ENCODE measurements at places on chromosomes 3 and 15.

DNA sequence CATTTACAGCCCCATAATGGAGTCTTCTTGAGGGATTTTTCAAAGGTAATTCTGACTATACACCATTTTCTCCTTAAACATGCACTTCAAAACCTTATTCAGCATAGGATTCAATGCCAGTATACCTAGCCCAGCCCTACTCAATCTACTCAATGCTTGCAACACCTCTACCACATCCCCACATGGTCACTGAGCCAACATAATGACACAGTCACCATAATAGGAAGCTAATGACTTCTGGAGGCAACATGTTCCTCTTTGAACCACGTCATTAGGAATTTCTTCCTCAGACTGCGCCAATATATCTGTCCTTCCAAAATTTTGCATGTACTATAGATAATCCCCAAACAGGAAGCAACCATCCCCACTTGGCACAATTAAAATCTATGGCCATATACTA lies 153.9 kb upstream of the SETMAR start:
- DNase-seq = no peak

GRCh38 chr3:12224181-12225147 lies 64.4 kb upstream of the PPARG start:
- DNase-seq = no peak

- no peak for DNase-seq
Observed at GRCh38 chr3:133745981-133746711, at the start of gene TF. TSS of gene TF (plus strand) at chr3:133746393. CDS start at chr3:133746441, 48 bp downstream.

DNA sequence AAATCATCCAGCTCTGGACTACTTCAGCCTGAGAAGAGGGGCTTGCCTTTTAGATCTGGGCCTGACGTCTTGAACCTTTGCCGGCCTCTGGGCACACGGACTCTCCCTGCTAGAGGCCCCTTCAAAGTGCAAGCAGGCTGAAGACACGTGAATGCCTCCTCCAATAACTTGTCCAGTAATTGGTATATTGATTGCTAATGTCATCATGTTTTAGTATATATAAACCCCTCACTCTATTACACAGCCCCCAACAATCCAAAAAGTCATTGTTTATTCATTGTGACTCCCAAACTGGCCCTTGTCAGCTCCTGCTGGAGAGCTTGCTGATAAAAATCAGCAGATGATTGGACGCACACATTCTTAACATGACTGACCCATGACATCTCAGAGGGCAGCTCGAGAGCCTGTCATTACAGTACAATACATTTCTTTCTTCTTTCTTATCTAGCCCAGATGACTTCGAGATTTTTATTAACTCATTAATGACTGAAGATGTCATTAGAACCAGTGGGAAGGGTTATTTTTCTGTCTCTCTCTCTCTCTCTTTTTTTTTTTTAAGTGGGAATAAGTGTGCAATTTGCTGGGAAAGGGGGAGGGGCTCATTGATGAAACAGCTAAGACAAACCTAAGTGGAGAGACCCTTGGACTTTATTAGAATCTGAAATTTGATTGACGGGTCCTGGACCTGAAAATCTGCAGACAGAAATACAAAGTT lies 65.5 kb upstream of the NR2F2 start:
- DNase-seq = no peak

GRCh38 chr3:23623844-23624243 lies 181.9 kb upstream of the UBE2E1 start:
- DNase-seq = no peak

- DNase-seq = no peak
Observed at GRCh38 chr15:77348511-77348910, 71.4 kb downstream of the PEAK1 start.

Measured in Kasumi-1 (cell line).